Endothelial cell (in vitro differentiated cells): ENCODE measurements at places on chromosomes 13 and 19.

DNA sequence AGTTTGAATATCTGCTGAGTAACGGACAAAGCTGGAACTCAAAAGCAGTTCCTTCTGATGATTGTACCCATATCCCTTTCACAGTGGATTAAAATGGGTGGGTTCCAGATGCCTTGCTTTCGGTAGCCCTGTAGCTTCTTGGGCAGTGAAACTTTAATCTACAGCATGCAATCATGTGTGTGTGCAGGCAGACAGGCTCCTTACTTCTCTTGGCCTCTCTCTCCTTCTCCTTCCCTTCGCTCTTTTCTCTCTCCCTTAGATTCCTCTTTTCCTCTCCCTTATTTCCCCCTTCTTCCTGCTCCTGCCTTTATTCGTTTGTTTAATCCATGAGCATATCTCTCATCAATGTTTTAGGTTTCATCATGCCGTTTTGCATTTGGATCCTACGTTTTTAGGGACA lies 8.1 kb downstream of the DGKH start:
- DNase-seq: no peak

DNA sequence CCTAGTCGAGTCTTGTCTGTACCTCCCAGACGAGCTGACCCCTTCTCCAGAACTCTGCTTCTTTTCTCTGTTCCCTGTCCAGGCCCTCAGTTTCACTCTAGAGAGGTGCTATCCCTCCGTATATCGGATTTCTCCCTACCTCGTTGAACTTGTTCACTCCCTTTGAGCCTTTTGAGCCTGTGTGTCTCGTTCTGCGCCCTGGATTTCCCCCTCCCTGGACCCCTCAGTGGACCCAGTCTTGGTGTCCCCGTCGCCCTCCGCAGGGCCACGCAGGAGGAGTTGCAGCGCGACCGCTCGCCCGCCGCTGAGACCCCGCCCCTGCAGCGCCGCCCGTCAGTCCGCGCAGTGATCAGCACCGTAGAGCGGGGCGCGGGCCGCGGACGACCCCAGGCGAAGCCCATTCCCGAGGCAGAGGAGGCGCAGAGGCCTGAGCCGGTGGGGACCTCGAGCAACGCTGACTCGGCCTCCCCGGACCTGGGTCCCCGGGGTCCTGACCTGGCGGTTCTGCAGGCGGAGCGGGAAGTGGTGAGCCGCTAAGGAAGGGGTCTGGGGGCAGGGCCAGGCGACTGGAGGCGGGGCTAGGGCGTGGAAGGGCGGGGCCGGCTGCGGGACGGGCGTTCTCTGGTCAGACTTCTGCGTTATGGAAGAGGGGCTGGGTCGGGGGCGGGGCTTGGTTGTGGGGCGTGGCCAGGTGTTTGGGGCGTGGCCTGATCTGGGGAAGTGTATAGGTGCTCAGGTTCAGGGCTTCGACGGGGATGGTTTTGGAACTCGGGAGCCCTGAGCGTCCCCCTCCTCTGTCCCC lies 5.5 kb downstream of the EPS8L1 start:
- DNase-seq: peak; percentile 80

GRCh38 chr13:21516805-21517204 lies 57.7 kb upstream of the ZDHHC20 start:
- no peak for DNase-seq

- no peak for DNase-seq
Observed at GRCh38 chr19:49999371-50000010, 25.7 kb downstream of the VRK3 start.

- DNase-seq: no peak
Observed at GRCh38 chr13:84380866-84381265, 498.6 kb upstream of the SLITRK1 start.

DNA sequence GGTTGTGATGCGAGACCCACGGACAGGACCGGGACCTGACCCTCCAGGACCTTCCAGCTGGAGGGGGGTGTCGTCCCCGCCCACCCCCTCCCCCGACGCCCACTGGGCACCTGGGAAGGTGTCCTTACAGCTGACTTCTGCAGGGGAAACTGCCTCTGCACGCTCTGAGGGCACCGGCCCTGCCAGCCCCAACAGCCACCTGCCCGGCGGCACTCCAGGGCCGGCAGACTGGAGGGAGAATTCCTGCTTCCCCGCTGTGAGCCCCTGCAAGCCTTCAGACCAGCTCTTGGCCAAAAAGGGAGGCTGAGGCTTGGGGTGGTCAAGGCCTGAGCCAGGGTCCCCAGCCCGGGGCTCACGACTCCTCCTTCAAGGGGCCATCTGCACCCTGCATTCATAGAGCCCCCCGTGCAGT lies 1.2 kb downstream of the CNN2 start:
- no peak for DNase-seq

DNA sequence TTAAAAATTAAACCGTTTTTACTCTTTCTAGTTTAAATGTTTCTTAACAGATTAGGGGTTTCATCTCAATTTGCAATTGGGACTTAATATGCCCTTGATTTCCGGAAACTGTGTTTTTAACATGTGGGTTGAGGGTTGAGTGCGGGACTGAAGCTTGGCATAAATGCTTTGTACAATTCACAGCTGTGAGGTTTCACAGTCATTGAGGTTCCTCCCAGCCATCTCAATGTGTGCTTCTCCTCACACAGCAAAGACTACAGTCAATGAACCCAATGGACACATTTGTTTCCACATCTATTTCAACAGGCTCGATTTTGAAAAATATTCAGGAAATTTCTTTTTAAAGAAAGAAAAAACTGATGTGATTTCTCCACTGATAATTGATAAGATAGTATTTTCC lies 328.6 kb downstream of the TBC1D4 start:
- no peak for DNase-seq

DNA sequence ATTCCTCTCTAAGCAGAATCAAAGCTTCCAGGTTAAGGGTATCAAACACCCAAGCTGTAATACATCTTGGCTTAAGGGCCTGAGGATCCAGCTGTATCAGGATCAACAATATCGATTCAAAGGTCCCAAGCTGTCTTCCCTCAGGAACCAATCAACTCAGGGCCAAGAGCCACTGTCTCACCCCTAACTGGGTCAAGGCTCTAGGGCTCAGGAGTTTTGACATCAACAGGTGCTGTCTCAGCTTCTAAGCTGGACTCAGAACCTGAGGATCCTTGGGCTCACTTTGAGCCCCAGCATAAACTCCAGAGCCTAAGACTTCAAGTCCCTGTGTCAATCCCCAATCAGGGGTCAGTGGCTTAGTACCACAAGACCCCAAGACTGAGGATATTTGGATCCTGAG lies 917 bp downstream of the FBXW9 start:
- no peak for DNase-seq
